Ovary (tissue), 10 donors: ENCODE measurements at places on chromosomes 7 and 10. TPM values are rescaled to one million over a fixed set of nuclear protein-coding genes. Genes with fewer than 3 reads are reported as not detected.

DNA sequence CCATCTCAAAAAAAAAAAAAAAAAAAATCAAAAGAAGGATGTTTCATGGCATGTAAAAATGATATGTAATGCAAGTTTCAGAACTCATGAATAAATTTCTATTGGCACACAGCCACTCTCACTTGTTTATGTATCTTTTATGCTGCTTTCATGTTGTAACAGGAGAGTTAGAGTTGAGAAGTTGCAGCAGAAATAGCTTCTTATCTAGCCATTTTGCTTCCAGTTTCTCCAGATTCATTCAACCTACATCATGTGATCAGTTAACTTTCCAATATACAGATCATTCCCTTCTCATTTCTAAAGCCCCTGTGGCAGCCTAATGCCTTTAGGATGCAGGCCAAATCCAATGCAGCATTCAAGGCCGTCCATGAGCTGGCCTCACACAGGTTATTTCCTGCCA, 30.4 kb downstream of the ZNF786 start:
- peaks cover 1% of the 10 kb centered on the region for H3K4me1 ChIP-seq
- no peaks in the 10 kb centered on the region for H3K36me3 ChIP-seq
- peak overlapping the region; percentile 28 for H3K27ac ChIP-seq

DNA sequence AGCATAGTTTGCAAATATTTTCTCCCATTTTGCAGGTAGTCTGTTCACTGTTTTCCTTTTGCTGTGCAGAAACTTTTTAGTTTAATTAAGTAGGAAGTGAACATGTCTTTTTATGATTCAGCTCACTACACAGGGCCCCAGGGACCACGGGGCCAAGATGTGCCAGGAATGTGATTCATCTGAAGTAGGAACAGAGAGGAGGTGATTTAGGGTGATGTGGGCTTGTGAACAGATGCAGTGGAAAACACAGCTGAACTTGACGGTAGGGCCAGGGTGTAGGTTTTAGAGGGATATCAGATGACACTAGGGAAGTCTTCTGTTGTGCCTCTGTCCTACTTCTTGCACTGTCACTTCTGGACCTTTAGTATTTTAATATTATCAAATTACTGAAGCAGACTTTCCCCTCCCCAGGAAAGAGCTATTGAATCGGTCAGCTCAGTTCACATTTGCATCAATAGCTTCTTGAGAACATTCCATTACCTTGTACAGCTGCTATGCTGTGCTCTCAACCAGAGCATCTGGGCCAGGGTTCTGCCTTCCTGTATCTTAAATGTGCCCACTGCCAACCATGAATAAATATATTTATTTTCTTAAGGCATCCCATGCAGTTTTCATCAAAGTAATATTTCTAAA, 96.9 kb downstream of the OSBPL3 start:
- no peak for DNase-seq
- H3K4me1 ChIP-seq = no peaks in the 10 kb centered on the region
- H3K4me3 ChIP-seq = no peak overlapping the region
- no peaks in the 10 kb centered on the region for H3K36me3 ChIP-seq

DNA sequence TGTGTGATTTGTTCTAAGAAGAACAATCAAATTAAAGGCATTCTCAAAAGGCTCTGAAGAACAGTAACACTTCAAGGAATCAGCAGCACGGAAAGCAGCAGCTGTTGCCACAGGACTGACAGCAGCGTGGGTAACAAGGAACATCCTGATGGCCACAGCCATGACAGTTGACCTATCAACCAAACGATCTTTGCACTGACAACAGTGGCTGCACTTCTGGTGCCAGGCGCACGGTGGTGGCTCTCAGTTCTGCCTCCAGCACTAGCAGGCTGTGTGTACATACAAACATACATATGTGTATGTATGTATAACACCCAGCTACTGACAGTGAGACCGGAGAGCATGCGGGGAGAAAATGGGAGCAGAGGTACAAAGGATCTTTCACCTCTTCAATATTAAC, 114.1 kb downstream of the ZFAND4 start:
- no peak overlapping the region for H3K27ac ChIP-seq
- no peaks in the 10 kb centered on the region for H3K36me3 ChIP-seq
- no peaks in the 10 kb centered on the region for H3K27me3 ChIP-seq
- peaks cover 6% of the 10 kb centered on the region for H3K4me1 ChIP-seq
- no peak for DNase-seq

- no peak overlapping the region for H3K27ac ChIP-seq
- DNase-seq = no peak
- H3K27me3 ChIP-seq = no peaks in the 10 kb centered on the region
- no peaks in the 10 kb centered on the region for H3K4me1 ChIP-seq
- no peak overlapping the region for H3K4me3 ChIP-seq
Measured at GRCh38 chr7:81714306-81714705, 55.5 kb downstream of the HGF start.

GRCh38 chr7:49151146-49151545, 226.8 kb downstream of the CDC14C start:
- H3K4me1 ChIP-seq = no peaks in the 10 kb centered on the region
- H3K4me3 ChIP-seq = no peak overlapping the region
- no peak overlapping the region for H3K27ac ChIP-seq

GRCh38 chr10:93193906-93194305, 120.2 kb downstream of the CYP26A1 start:
- no peak overlapping the region for H3K4me3 ChIP-seq
- H3K27ac ChIP-seq = no peak overlapping the region
- DNase-seq = no peak
- H3K4me1 ChIP-seq = peaks cover 2% of the 10 kb centered on the region
- H3K36me3 ChIP-seq = no peaks in the 10 kb centered on the region
- no peaks in the 10 kb centered on the region for H3K27me3 ChIP-seq

DNA sequence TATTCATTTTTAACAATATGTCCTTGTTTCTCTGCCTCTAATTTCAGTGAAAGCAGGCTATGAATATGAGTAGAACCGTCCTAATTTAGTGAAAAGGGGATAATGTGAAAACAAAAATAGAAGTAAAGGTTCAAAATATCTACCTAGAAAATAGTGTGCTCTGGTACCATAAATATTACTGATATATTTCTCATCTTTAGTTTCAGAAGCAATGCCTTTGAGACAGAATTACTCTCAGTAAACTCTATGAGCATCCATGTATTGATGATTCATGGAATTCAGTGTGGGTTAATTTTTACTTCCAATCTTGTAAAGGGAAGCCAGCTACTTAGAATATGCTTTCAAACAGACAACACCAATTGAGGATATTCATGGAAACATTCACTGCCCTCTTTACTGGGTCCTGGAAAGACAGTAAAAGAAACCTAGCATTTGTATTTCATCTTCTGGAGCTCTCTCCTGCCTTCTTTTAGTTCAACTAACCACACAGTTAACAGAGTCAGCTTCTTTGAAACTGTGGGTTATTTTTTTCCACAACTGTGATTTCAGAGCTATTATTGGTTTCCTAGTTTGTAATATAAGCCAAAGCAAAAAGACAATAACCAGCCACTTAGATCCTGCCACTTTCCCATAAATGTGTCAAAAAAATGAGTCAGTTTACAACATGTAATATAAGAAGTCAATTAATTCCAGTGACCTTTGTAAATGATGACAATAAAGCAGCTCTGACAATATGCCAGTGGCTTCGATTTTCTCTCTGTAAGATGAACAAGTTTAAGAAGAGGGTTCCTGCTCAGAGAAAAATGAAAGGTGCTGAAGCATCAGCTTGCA, 1.7 kb downstream of the LRRN3 start:
- H3K27me3 ChIP-seq = no peaks in the 10 kb centered on the region
- DNase-seq = no peak
- peaks cover 3% of the 10 kb centered on the region for H3K4me1 ChIP-seq

- DNase-seq = no peak
- no peak overlapping the region for H3K27ac ChIP-seq
- no peaks in the 10 kb centered on the region for H3K36me3 ChIP-seq
- H3K4me1 ChIP-seq = peaks cover 10% of the 10 kb centered on the region
- H3K27me3 ChIP-seq = no peaks in the 10 kb centered on the region
Measured at GRCh38 chr10:131977323-131978096, 4.2 kb downstream of the BNIP3 start.

DNA sequence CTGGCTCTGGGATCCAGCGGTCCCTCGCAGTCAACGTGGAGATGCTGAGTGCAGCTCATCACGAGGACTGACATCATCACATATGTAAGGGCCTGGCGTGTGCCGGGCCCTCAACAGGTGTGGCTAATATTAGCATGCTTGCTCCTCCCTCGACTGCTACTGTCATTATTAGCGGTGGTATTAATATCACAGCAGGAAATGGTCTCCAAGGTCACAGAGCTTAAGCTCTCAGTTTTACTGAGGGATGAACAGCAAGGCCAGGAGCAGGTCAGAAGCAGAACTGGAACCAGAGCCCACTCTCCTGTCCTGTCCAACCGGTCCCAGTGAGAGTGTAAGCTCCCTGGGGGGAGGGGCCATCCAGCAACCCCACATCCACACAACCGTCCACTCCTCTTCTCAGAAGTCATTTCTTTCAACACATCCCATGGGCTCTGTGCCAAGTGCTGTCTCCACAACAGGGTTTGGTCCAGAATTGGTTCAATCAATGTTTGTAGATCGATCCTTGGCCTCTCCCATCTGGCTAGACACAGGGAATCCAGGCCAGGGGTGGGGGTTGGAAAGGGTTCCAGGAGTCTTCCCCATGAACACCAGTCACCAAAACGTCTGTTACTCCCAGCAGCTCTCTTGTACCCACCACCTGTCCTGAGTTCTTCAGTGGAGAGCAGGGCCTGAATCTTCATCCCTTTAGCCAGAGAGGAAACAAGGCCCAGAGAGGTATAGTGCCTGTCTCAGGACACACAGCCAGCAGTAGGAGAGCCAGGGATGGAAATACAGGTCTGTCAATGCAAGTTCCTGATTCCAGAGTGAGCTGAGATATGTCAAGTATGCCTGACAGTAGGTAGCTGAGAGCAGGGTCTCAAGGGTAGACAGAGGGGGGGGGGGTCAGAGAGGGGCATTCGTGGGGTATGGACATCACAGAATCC, 45.3 kb upstream of the ZMIZ1 start:
- no peaks in the 10 kb centered on the region for H3K27me3 ChIP-seq
- H3K36me3 ChIP-seq = no peaks in the 10 kb centered on the region
- peak; percentile 49 for DNase-seq

DNA sequence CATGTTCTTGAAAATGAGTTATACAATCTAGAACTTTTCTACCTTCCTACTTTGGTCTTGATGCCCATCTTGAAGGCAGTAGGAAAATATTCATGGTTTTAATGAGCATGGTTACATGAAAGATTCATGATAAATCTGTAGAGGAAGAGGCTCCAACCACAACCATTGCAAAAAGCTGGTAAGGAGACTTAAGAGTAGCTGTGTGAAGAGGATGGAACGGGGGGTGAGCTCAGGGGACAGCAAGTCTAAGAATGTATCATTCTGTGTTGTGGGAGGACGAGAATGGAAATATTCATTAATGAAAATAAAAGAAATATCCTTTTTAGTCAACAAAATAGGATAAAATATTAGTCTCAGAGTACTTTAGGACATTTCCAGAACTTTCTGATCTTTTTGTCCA, 81.1 kb downstream of the BMPER start:
- H3K4me3 ChIP-seq = no peak overlapping the region
- H3K27me3 ChIP-seq = no peaks in the 10 kb centered on the region
- no peaks in the 10 kb centered on the region for H3K36me3 ChIP-seq
- no peaks in the 10 kb centered on the region for H3K4me1 ChIP-seq
- no peak for DNase-seq
- H3K27ac ChIP-seq = no peak overlapping the region

GRCh38 chr7:70881167-70881847, 250.6 kb upstream of the GALNT17 start:
- no peaks in the 10 kb centered on the region for H3K36me3 ChIP-seq
- H3K4me1 ChIP-seq = no peaks in the 10 kb centered on the region
- no peak overlapping the region for H3K27ac ChIP-seq
- no peak overlapping the region for H3K4me3 ChIP-seq

- H3K36me3 ChIP-seq = no peaks in the 10 kb centered on the region
- DNase-seq = no peak
Measured at GRCh38 chr7:106447318-106447847, 162.6 kb upstream of the NAMPT start.

DNA sequence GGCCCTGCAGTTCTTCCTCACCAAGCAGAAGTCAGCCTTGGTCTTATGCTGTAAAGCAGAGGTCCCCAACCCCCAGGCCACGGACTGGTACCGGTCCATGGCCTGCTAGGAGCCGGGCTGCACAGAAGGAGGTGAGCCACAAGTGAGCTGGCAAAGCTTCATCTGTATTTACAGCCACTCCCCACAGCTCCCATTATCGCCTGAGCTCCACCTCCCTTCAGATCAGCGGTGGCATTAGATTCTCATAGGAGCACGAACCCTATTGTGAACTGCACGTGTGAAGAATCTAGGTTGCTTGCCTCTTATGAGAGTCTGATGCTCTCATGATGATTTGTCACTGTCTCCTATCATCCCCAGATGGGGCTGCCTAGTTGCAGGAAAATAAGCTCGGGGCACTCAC, 87.6 kb upstream of the NEBL start:
- H3K4me3 ChIP-seq = no peak overlapping the region
- H3K36me3 ChIP-seq = no peaks in the 10 kb centered on the region
- H3K4me1 ChIP-seq = no peaks in the 10 kb centered on the region
- DNase-seq = no peak
- no peaks in the 10 kb centered on the region for H3K27me3 ChIP-seq

DNA sequence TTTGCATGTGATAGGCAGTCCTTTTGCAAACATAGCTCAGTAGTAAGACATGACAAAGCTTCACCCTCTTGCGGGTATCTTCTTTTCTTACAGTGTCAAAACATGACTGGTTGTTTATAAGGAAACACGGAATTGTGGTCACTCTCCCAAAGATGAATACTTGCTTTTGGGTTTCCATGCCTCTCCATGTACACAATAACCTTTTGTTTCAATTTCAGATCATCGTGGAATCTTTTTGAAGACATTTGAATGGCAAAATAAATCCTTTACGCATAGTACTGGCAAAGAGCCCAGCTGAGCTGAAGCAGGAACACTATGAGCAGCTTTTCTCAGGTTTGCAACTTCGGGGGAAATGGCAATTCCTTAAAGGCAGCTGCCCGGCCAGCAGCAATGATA, 156.8 kb upstream of the FRMD4A start:
- peaks cover 12% of the 10 kb centered on the region for H3K4me1 ChIP-seq
- no peak for DNase-seq
- H3K27ac ChIP-seq = peak overlapping the region; percentile 24
- no peaks in the 10 kb centered on the region for H3K36me3 ChIP-seq

DNA sequence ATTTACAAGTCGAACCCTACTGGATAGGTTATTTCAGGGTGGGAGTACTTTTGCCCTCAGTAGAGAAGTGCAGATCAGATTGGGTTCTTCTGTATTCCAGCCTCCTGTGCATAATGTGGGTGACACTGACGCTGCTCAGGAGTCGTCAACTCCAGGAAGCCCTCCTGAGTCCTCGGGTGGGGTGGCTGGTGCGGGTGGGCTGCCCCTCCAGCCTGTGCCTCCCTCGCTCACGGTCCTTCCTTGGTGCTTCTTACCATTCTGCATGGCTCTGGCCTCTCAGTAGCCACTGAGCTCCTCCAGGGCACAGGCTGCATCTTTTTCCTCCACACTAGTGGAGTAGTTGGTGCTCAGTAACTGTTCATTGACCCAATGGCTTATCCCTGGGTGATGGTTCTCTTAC, 4.3 kb downstream of the CDH23 start:
- H3K4me3 ChIP-seq = no peak overlapping the region
- H3K4me1 ChIP-seq = peaks cover 7% of the 10 kb centered on the region
- DNase-seq = no peak
- no peaks in the 10 kb centered on the region for H3K27me3 ChIP-seq
- no peak overlapping the region for H3K27ac ChIP-seq

Gene GRK5
- total RNA-seq = 115 TPM

Gene PNLIP
- total RNA-seq = not detected

Gene KCNMA1
- total RNA-seq = 25.1 TPM

Gene ANKRD61
- 1.5 TPM for total RNA-seq

Gene AMPH
- total RNA-seq = 0.35 TPM

Gene GALNT17
- total RNA-seq = 57.1 TPM

Gene SLC26A5
- total RNA-seq = not detected

Gene FAM237B
- not detected for total RNA-seq

Gene BTBD16
- not detected for total RNA-seq

Gene CALN1
- 0.13 TPM for total RNA-seq

Gene CPA1
- 1.9 TPM for total RNA-seq
